Testis (tissue), 5 donors: ENCODE measurements at places on chromosomes 7 and 10. TPM values are rescaled to one million over a fixed set of nuclear protein-coding genes. Genes with fewer than 3 reads are reported as not detected.

GRCh38 chr10:60666221-60666620 lies 112.1 kb upstream of the CDK1 start:
- no peak for DNase-seq

DNA sequence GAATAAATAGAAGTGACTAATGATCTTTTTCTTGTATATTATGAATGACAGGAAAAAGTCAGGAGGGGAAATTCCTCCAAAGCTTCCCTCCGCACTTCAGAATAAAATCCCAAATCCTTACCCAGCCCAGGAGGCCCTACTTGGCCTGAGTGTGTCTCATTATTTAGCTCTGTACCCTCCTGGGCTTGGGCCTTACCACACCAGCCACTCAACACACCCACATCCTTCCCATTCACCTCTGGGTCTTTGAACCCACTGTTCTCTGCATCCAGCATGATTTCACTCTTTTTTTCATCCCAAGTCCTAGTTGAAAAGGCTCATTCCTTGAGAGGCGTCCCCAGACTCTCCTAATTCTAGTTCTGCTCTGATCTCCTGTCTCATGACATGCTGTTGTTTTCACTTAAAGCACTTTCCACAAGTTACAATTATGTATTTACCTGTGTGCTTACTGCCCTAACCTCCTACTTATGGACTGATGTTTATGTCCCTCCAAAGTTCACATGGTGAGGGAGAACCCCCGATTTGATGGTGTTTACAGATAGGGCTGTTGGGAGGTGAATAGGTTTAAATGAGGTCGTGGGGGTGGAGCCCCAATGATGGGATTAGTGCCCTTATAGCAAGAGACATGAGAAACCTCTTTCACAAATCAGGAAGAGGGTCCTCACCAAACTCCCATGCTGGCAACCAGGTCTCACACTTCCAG lies 6.4 kb downstream of the NOD1 start:
- DNase-seq, result no peak

GRCh38 chr10:99560277-99561126 lies 27.8 kb downstream of the NKX2-3 start:
- DNase-seq, result peak; percentile 76

- no peak for DNase-seq
Measured at GRCh38 chr7:140165422-140165821, 11.4 kb downstream of the KDM7A start.

DNA sequence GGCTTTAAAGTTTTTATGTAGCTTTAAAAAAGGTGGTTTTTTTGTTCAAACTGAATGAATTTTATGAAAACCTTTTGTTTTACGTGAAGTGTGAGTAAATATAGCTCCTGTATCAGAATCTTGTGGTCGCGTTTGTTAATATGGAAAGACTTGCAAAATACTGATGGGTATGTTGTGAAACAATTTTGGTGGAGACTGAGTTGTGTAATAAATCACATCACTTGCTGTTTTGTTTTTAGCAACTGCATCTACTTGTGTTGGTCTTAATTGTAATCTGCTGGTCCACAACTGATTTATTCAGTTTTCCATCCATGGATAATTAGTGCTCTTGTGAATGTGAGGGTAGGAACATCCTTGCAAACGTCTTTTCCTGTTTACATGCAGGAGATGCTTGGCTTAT lies 10.5 kb downstream of the PLXDC2 start:
- no peak for DNase-seq

GRCh38 chr7:41788556-41788955 lies 85.7 kb upstream of the INHBA start:
- DNase-seq, result no peak

GRCh38 chr7:469563-469961 lies 50.1 kb downstream of the PDGFA start:
- no peak for DNase-seq

DNA sequence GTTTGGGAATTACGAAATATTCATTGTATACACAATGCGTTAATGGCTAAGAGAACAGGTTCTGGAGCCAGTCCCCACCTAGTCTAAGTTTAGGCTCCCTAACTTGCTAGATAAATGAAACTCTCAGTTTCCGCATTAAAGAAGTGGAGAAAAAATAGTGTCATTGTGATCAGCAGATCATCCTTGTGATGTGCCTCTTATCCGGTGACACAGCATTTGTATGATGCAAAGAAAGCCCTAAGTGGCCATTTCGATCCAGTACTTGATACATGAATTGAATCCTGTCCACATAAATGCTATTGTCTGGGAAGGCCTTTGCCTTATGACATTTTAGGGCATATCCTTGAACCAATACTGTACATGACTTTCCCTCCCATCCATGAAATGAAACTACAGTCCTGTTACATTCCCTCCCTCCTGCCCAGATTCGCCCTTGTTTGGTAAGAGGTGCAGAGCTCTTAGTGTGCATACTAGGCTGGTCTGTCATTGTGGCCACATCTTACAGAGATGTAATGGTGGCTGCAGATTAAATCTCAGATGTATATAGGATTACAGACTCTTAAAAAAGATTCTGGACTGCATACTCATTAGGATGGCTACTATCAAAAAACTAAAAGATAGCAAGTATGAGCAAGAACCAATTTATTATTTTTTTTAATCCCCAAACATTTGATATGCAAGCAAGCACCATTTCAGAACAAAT lies 80.9 kb downstream of the LRRC4 start:
- no peak for DNase-seq

- DNase-seq, result no peak
Measured at GRCh38 chr7:85703251-85704010, 516.6 kb upstream of the SEMA3D start.

- DNase-seq, result no peak
Measured at GRCh38 chr10:51629934-51630639, 69.3 kb downstream of the CSTF2T start.

GRCh38 chr7:80284855-80285254 lies 150.2 kb downstream of the GNAI1 start:
- DNase-seq, result no peak

DNA sequence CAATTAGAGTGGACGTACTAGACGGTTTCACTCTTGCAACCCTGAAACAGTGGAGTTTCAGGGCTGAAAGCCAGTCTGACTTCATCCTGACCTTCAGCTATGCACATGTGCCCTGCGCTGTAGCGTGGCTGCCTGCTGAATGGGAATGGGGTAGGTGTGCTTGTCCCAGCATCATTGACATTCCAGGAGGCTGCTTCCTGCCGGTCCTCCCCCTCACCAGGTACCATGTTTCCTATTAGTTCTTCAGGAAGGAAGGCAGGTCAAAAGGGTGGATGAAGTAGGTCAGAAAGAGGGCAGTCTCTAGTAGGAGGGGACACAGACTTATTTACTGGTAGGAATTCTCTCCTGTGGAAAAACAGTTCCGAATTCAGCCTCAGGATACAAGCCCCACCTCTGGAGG lies 551.8 kb upstream of the GALNT17 start:
- DNase-seq, result no peak

DNA sequence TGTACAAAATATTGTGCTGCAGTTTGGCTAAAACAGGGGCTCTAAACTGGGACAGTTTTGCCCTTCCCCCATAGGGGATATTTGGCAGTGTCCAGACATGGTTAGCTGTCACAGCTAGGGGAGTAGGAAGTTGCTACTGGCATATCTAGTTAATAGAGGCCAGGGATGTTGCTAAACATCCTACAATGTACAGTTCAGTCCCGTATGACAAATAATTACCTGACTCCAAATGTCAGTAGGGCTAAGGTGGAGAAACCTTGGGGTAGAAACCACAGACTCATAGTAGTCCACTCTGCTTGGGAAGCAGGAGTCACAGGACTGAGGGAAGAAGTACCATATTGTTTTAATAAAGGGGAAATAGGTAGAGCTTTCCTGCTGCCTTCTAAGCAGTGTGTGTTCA lies 39.8 kb downstream of the WBP1L start:
- DNase-seq, result no peak

GRCh38 chr7:105000927-105001336 lies 13.1 kb upstream of the KMT2E start:
- DNase-seq, result no peak

- DNase-seq, result no peak
Measured at GRCh38 chr10:112201334-112201733, 17.8 kb upstream of the GPAM start.

DNA sequence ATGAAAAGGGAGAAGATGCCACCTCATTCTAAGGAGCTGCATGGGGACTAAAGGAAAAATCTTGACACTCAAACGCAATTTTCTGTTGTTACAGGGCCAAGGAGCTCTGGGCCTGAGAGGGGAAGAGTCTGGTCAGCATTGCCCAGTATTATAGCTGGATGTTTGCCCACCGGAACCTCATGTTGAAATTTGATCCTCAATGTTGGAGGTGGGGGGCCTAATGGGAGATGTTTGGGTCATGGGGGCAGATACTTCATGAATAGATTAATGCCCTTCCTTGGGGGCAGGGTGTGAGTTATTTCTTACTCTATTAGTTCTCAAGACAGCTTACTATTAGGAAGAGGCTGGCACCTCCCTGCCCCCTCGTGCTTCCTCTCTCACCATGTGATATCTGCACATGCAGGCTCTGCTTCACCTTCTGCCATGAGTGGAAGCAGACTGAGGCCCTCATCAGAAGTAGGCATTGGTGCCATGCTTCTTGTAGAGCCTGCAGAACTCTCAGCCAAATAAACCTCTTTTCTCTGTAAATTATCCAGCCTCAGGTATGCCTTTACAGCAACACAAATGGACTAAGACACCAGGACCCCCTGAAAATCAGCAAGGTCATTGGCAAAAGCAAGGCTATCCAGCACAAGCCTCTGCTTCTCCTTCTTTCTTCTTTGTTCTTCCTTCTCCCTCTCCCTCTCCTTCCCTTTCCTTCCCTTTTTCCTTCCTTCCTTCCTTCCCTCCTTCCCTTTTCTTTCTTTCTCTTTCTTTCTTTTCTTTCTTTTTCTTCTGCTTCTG lies 15.1 kb downstream of the GCK start:
- DNase-seq, result no peak

DNA sequence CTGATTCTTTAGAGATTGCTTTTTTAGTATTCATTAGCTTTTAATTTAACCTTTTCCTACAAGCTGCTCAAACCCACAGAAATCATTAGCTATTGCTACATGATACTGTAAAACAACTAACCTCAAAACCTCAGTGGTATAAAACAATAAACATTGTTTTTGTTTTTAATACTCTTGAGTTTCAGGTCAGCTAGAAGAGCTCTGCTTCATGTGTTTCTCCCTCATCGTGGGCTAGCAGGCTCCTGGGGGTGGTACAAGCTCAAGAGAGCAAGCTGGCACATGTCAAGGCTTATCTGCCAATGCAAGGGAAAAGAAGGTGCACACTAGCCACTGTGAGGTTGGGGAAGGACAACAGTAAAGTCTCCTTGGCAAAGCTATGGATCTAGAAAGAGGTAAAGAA lies 232.9 kb upstream of the PHF14 start:
- DNase-seq, result no peak

DNA sequence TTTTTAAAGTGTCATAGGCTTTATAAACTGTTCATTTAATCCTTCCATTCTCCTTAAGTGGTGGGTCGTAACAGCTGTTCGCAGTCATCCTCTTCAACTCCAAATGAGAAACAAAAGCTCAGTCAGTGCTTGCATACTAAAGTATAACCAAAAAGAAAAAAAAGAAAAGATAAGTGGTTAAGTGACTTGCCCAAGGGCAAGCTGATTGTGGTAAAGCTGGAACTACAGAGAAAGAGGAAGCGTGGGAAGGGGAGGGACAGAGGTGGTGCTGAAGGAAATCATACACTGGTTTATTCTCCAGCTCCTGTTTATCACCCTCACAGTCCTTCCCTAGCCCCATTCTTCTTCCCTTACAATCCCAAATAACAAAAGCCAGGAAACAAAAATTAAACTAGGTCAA lies 29.6 kb downstream of the IDE start:
- DNase-seq, result no peak

- no peak for DNase-seq
Measured at GRCh38 chr10:122189185-122189584, 81.9 kb upstream of the BTBD16 start.

GRCh38 chr10:114703377-114704107 lies 45.5 kb upstream of the ABLIM1 start:
- DNase-seq, result peak; percentile 23

DNA sequence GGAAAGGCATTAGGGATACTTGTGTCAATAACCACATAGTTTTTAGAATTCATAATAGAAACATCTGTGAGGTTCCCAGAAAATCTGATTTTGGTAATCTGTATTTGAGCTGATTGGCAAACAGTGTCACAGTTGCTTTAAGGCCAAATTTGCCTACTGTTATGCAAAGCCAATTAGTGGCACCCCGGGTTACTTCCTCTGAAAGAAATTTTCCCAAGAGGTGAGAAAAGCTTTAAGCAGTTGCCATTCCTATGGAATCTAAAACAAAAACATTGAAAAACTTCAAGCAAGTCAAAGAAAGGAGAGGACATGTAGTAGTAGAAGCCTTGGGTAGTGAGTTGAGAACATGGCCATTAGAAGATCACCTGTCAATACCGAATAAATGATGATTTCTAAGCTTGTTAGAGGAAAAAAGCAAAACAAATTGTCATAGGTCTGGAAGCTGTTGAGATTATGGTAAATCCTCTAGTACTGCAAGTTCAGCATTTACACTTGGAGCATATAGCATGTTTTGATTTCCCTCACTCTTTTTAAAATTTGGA lies 176.8 kb downstream of the TWIST1 start:
- no peak for DNase-seq

Gene TAS2R5
- 13.3 TPM for total RNA-seq

Gene NANOS1
- total RNA-seq, result 4.4 TPM

Gene CYP2C8
- total RNA-seq, result 8.2 TPM

Gene SLC26A3
- total RNA-seq, result 1.1 TPM

Gene HHEX
- total RNA-seq, result 2.6 TPM
